Purkinje cell (primary cell): ENCODE measurements at places on chromosomes 2 and 18. TPM values are rescaled to one million over a fixed set of nuclear protein-coding genes. Genes with fewer than 3 reads are reported as not detected.

Gene EVX2
- polyA plus RNA-seq = not detected in 2 replicates

Gene UGT1A4
- not detected in 2 replicates for polyA plus RNA-seq

Gene CNGA3
- polyA plus RNA-seq = not detected in 2 replicates

Gene PROKR1
- polyA plus RNA-seq = not detected in 2 replicates

Gene CCDC121
- polyA plus RNA-seq = 2.7 and 3.4 TPM in 2 replicates

Gene NBAS
- 19.2 and 22.7 TPM in 2 replicates for polyA plus RNA-seq

Gene HOXD4
- not detected in 2 replicates for polyA plus RNA-seq

Gene SDC1
- 3.1 and 9.0 TPM in 2 replicates for polyA plus RNA-seq

Gene GPN1
- 38.3 and 42.4 TPM in 2 replicates for polyA plus RNA-seq

Gene SNORC
- 3.8 and 6.2 TPM in 2 replicates for polyA plus RNA-seq

Gene TGOLN2
- 48.7 and 57.9 TPM in 2 replicates for polyA plus RNA-seq

Gene DPYSL5
- polyA plus RNA-seq = 10.1 and 11.6 TPM in 2 replicates

Gene NAT8
- polyA plus RNA-seq = 2.2 TPM in 1 of 2 replicates, not detected in the other

Gene CRYGD
- 0.42 and 2.2 TPM in 2 replicates for polyA plus RNA-seq

Gene GCG
- not detected in 2 replicates for polyA plus RNA-seq

Gene ZNF804A
- 10.8 and 11.8 TPM in 2 replicates for polyA plus RNA-seq

Gene MYOM1
- polyA plus RNA-seq = 3.7 and 3.9 TPM in 2 replicates

Gene RGPD8
- polyA plus RNA-seq = 0.31 and 3.1 TPM in 2 replicates
